CD4-positive, alpha-beta memory T cell (primary cell): ENCODE measurements at places on chromosomes 3 and 15. TPM values are rescaled to one million over a fixed set of nuclear protein-coding genes. Genes with fewer than 3 reads are reported as not detected.

DNA sequence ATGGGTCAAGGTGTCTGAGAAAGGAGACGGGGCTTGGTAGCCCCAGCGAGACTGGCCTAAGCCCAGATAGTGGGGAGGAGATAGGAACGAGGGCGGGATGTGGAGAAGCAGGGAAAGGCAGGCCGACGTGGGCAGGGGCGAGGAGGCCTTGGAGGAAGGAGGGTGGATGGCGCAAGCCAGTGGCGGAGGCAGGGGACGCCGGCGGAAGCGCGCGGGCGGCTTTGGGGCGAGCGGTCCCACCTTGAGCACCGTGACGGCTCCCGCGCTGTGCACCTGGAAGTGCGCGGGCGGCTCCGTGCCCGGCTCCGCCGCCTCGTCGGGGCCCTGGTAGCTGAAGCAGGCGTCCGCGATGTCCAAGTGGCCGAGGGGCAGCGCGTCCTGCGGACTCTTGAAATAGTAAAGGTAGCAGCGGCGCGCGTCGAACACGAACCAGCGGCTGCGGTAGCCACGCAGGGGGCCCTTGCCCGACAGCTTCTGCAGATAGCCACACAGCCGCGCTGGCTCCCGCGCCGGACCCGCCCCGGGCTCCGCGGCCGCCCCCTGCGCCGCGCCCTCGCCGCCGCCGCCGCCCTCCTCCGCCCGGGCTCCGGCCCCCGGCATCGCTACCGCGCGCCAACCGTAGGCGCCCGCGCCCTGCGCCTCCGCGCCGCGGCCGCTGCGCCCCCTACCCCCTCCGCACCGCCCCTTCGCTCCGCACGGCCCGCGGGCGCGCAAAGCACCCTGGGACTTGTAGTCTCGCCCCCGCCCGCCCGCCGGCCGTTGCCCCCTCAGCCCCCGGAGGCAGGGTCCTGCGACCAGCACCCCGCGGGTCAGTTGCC lies at the start of gene TBC1D2B:
TBC1D2B (minus strand) TSS at position 659 of the 818 bp plus-strand sequence; CDS start at position 600, 59 bp downstream.
- DNase-seq: peak; percentile 68
- peak within 1 kb of the TSS; percentile 59 for H3K4me3 ChIP-seq
- peak within 1 kb of the TSS; percentile 83 for H3K27ac ChIP-seq
- H3K4me1 ChIP-seq: peaks cover 45% of the 10 kb centered on the region
- H3K27me3 ChIP-seq: no peaks in the 10 kb centered on the region

GRCh38 chr3:135034291-135034768 lies 239.3 kb downstream of the EPHB1 start:
- H3K27ac ChIP-seq: no peak overlapping the region
- no peaks in the 10 kb centered on the region for H3K27me3 ChIP-seq
- H3K4me1 ChIP-seq: no peaks in the 10 kb centered on the region

GRCh38 chr3:46440531-46441294 lies 24.0 kb downstream of the LTF start:
- peaks cover 14% of the 10 kb centered on the region for H3K4me1 ChIP-seq
- H3K36me3 ChIP-seq: no peaks in the 10 kb centered on the region
- H3K27me3 ChIP-seq: no peaks in the 10 kb centered on the region
- peak; percentile 31 for DNase-seq

DNA sequence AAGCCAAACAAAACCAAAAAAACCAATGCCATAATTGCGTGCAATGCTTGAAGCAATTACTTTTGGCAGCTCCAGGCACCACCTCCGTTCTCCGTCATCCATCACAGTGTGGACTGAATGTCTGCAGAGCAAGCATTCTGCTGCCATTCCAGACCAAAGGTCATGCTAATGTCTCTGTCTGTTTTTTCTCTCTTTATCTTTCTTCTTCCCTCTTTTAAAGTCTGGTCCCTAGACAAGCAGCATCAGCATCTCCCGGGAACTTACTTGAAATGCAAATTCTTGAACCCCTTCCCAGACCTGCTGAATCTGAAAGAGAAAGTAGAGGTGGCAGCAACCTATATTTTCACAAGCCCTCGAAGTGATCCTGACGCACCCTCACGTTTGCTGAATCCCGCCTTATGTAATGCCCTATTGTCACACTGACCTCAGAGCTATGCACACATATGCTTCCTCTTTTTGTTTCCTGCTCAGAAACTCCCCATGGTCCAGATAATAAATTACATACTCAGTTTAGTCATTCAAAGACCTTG lies 297.3 kb upstream of the PROK2 start:
- H3K36me3 ChIP-seq: no peaks in the 10 kb centered on the region
- no peak overlapping the region for H3K4me3 ChIP-seq
- H3K27me3 ChIP-seq: no peaks in the 10 kb centered on the region
- DNase-seq: no peak
- H3K27ac ChIP-seq: no peak overlapping the region
- no peaks in the 10 kb centered on the region for H3K4me1 ChIP-seq

IL17RD gene
- not detected for total RNA-seq
